ENCODE measurements at places on chromosomes 7 and 10. TPM values are rescaled to one million over a fixed set of nuclear protein-coding genes. Genes with fewer than 3 reads are reported as not detected.

Gene CABCOCO1
- total RNA-seq = not detected

Gene KLF14
- total RNA-seq = not detected

Gene TMEM72
- not detected for total RNA-seq

DNA sequence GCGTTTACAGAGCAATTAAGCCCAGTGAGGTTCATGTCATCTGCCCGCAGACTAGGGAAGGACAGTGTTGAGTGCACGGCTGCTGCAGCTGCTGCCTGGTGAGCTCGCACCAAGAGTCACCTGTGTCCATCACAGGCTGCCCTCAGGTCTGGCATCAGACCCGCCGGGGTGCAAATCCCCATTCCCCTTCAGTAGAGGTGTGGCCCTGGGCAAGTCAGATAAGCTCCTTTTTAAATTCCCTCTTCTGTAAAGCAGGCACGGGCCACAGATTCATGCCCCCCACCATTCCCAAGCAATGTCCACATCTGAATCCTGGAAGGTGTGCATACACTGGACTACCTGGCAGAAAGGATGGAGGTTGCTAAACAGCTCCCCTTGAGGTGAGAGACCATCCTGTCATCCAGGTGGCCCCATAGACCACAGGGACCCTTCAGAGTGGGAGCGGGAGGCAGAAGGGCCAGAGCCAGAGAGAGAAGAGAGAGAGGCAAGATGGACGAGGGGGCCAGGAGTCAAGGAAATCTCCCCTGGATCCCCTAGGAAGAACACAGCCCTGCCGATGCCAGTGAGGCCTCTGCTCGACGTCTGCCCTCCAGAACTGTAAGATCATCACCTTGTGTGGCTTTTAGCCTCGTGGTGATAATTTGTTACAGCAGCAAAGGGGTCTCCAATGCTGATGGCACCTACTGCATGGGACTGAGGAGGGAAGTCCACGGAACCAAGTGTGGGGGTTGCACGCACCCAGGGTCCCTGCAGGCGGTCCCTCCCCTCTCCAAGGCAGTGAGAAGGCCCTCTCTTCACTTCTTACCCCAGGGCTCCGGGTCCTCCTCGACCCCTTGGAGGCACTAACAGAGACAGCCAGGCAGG, 168.8 kb downstream of the TCERG1L start:
- no peak for DNase-seq

- DNase-seq = no peak
Measured at GRCh38 chr7:105940109-105940508, 23.0 kb upstream of the CDHR3 start.

DNA sequence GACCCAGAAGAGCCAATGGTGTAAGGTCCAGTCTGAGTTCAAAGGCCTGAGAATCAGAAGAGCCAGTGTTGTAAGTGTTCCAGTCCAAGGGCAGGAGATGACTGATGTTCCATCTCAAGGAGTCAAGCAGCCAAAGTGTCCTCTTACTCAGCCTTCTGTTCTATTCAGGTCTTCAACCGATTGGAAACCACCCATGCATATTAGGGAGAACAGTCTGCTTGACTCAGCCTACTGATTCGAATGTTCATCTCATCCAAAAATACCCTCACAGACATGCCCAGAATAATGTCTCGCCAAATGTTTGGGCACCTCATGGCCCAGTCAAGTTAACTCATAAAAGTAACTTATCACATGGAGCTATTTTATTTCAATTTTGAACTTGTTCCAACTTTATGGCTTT, 2.9 kb upstream of the WDFY4 start:
- DNase-seq = no peak

- no peak for DNase-seq
Measured at GRCh38 chr7:4878336-4879335, 4.9 kb downstream of the RADIL start.

DNA sequence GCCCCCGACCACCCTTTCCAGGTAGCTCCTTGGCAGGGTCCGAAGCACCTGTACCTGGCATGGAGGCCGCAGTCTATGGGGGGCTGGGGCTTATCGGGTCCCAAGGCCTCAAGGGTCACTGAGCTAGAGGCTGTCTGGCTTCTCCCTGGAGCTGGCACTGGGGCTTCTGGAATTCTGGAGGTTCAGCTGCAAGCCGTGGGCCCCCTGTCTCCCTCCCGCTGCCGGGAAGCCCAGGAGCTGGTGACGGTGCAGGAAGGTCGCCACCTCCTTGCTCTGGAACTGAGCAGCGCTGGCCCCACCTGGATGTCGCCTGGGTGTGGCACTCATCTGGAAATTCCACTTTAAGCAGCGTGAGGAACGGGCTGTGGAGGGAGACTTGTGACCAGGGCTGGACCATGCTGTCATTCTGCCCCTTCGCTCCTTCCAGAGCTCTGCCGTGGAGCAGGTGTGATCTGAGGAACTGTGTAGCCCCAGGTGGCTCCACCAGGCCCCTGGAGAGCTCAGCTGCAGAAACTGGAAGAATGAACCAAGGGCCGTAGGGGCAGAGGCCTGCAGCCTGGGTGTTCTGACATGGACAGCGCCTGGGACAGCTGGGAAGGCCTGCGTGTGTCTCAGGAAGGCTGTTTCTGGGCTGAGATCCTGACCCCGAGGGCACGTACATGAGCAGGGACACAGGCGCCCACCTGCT, 129.7 kb upstream of the PPP2R2D start:
- DNase-seq = no peak

GRCh38 chr7:129073738-129074137, 18.8 kb upstream of the TNPO3 start:
- DNase-seq = no peak

Gene COL28A1
- total RNA-seq = 0.19 TPM

Data from activated CD4-positive, alpha-beta memory T cell treated with anti-CD3 and anti-CD28 coated beads for 36 hours (primary cell).